ENCODE measurements at places on chromosomes 4 and X.

- no peak for DNase-seq
Measured at GRCh38 chr4:56134266-56134665, 185.5 kb downstream of the CEP135 start.

DNA sequence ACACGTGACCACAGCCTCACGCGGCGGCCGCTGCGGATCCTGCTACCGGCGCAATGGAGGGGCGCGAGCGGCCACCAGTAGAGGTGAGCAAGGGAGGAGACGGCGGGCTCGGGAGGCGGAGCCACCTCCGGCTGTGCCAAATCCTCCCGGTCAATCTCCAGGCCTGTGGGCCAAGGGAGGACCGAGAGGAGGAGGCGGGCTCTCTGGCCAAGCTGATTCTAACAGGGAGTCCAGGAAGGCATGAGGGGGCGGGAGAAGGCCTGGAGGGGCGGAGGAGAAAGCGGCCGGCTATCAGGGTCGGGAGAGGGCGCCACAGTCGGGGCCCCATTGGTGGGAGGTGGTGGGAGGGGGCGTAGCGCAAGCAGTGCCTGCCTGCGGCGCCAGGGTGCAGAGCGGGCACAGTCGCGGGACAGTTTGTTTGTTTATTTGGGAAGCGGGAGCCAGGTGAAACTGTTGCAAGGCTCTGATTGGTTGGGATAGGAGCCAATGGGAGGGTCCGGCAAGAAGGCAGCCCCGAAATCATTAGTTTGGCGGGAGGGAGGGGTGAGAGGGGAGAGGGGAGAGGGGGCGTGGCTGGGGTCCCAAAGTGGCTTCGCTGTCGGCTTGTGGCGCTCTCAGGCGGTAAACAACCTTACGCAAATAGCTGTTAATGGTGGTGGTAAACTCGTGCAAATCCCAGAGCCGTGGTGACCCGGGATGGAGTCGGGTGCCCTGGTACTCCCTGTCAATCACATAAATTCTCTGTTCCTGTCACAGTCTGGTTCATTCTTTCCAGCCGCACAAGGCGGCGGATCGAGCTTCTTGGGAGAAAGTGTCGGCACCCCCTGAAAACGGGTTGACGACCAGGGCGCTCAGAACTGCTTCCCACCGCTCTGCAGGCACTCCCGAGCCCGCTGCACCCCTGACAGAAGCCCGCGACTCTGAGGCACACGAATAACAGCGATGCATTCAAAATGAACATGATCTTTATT lies at the start of gene IRS4:
Gene IRS4 (minus strand): TSS at position 55 of the 971 bp plus-strand sequence.
- DNase-seq = no peak

DNA sequence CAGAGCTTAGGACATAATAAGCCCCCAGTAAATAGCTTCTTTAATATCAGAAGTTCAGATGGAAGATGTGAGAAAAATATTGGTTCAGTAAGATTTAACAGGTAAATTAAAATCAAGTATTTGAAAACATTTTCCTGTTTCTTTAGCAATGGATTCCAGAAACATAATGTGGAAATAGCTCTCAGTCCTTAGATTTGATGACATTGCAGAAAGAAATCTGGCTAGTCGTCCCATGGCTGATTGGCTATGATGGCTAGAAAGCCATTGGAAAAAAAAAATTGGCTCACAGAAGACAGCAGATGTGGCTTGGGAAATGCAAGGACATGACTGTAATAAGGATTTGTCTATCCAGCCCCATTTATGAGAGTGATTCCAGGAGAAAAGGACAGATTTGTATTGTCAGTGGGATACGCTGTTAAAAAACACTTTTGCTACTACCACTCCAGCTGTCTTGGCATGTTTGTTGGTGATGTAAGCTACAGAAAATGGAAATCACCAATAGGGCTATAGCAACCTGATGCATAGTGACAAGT lies 78.3 kb downstream of the AR start:
- no peak for DNase-seq

DNA sequence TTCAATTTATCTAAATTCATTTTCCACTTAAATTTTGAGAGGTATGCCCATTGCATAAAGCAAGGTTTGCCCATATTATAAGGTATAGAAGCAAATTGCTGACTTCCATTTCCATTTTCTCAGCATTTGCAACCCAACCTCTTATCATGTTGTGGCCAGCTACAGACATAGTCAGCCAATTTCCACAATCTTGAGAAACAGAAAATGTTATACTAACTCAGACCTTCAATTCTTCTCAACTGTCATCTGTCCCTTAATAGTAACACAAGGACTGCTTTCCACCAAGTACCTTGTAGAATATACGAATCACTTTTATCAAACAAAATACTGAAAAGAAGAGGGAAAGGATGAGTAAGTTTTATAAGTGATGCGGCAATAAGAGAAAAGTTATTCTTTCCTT lies 11.2 kb upstream of the GRIA3 start:
- DNase-seq = no peak

DNA sequence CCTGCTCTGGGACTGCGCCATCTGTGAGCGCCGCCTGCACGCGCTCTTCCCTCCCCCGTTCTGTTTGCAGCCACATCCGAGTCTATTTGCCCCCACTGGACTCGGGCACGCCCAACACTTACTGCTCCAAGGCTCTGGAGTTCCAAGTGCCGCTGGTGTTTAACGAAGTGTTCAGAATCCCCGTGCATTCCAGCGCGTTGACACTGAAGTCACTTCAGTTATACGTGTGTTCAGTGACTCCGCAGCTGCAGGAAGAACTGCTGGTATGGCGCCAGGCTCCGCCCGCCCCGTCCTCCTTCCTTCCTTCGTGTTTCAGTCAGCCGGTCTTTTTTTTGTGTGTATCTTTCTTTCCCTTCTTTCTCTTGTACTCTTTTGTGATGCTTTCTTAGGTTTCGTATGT lies 30.7 kb upstream of the CLCN4 start:
- DNase-seq = no peak

DNA sequence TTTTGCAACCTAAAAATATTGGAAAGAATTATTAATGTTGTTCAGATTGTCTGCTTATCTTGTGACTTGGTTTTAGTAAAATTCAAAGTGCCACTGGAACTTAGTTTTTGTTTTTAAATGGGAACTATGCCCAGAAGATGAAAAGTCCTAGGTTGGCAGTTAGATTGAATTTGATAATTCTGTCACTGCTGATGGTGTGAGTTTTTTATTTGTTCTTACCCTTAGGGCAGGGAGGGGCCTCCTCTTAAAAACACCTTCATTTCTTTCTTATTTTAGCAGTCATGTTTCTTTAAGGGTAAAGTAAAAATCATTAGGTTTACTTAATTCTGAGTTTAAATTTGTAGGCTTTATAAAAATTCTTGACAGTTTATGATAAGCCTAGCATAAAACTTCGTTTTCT lies 80.6 kb downstream of the AFF1 start:
- DNase-seq = no peak

DNA sequence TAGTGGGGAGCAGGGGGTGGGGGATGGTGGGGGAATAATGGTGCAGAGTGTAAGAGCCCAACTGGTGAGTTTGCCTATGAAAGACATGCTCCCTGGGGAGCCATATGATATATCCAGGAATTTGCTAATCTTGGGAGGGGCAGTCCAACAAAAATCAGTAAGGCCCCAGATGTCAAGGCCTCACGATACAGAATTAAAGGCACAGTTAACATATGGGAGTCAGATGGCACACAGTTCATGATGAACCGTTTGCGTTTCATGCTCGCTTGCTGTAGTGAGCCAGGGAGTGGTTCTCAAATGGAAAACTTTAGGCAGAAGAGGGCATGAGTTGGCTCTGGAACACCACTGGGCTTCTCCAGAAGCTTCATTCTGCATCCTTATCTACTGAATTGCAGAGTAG lies 33.9 kb upstream of the VCX2 start:
- DNase-seq = no peak

DNA sequence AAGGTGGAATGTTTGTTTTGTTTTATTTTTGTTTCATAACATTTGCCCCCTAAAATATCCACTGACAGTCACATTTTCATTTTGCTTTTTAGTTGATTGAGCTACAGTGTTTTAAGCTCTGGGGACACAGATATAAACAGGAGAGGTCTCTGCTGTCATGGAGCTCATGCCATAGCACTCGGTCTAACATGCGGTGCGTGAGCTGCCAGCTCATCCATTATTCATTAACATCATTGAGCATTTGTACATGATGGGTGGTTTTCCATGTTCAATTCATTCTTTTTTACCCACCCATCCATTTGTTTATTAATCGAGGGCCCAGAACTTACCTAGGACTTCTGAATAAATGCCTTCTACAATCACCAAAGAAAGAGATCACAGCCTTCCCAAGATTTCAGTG lies 150.1 kb upstream of the SFRP2 start:
- DNase-seq = no peak

DNA sequence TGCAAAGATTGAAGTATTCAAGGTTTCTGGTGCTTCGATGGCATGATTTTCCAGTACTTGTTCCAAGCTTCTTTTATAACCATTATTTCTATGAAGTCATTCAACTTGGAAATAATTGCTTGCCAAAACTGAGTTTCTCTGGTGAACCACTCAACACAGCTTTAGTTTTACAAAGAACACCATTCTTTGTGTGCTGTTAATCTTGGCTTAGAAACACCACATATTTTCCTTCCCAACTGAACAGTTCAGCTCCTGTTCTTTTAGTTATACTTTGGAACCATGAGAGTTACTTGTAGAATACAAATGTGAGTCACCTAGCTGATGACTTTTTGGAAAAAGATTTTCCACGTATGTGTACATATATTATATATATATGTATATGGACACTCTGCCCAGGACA lies 32.7 kb downstream of the TMEM47 start:
- DNase-seq = no peak

- no peak for DNase-seq
Measured at GRCh38 chr4:122890147-122890795, 32.1 kb downstream of the NUDT6 start.

DNA sequence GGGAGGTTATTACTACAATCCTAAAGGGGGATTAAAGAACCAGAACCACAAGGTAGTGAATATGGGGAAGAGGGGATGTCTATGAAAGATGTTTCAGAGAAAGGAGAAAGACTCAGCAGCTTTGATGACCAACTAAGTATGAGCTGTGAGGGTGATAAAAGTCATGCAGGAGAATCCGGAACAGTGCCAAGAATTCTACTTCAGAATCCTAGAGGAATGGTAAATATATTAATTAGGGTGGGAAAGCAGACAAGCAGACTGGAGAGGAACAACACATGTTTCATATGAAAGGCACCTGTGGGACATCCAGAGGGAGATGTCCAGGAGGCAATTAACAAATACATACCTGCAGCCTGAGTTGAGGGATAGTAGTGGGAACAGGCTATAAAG lies 642.2 kb upstream of the DIPK2B start:
- DNase-seq = no peak

GRCh38 chr4:47415719-47416118 lies 47.8 kb downstream of the COMMD8 start:
- DNase-seq = no peak

GRCh38 chrX:150582338-150582948 lies 14.0 kb downstream of the MTM1 start:
- DNase-seq = no peak

DNA sequence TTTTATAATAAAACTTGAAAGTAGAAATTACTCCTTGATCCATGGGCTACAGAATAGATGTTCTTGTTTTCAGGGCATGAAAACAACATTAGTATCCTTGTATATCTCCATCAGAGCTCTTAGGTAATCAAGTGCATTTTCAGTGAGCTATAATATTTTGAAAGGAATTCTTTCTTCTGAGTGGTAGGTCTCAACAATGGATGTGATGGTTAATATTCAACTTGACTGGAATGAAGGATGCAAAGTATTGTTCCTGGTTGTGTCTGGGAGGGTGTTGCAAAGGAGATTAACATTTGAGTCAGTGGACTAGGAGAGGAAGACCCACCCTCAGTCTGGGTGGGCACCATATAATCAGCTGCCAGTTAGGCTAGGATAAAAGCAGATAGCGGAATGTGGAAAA lies 100.1 kb downstream of the LCORL start:
- no peak for DNase-seq
